ENCODE measurements at places on chromosomes 1 and 21.

GRCh38 chr1:207962716-207963426 is 51.9 kb upstream of the CD34 start:
- DNase-seq = no peak

DNA sequence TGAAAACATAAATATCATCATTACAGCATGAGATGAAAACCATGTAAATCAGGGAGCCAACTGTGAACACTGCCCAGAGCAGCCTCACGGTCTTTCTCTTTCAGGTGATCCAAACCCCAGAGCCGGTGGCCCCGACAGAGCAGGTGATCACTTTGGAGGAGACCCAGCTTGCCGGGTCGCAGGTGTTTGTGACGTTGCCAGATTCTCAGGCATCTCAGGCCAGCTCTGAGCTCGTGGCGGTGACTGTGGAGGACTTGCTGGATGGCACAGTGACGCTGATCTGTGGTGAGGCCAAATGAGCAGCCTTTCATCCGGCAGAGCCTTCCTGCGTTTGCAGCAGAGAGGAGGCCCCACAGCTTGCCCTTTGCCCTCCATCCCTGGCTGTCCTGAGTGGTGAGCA is 37.2 kb upstream of the EPHA8 start:
- DNase-seq = no peak

DNA sequence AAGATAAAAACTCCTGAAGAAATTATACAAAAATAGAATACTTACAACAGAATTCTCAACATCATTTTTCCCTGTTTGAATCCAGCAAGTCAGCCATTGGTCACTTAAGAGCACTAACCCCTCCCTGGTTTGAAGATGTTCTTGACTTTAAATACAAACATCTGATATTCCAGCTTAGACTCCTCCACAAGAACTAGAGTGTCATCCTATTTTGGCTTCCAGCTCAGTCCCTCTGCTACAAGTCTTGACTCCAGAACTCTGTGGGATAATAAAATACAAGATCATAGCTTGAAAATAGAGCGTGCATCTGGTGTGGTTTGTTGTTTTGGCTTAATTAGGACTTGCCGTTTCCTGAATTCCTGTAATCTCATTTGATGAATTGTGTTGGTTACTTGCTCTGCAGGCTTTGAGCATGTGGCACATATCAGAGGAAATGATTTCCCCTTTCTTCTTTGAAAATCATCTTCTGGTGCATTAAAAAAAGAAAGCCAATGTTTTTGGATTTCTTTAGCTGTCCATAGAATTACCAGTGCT is 63.7 kb upstream of the DPT start:
- DNase-seq = no peak

- DNase-seq = no peak
These were observed 8.2 kb upstream of the IRF2BP2 start for GRCh38 chr1:234617986-234618736.

DNA sequence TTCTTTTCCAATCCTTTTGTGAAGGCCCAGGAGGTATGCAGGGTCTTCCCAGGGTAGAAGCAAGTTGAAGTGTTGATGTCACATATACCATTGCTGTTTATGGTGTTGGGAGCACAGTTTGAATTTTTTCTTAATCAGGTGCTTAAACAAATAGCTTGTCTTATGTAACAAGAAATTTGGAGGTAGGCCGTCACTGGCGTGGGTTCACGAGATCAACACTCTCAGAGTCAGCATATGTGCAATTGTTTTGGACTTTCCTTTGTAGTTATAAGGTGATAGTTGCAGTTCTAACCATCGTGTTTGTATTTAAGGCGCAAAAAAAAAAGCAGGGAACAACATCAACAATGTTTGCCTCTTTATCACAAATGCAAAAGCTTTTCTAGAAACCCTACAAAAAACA is 13.3 kb downstream of the FNBP1L start:
- no peak for DNase-seq

DNA sequence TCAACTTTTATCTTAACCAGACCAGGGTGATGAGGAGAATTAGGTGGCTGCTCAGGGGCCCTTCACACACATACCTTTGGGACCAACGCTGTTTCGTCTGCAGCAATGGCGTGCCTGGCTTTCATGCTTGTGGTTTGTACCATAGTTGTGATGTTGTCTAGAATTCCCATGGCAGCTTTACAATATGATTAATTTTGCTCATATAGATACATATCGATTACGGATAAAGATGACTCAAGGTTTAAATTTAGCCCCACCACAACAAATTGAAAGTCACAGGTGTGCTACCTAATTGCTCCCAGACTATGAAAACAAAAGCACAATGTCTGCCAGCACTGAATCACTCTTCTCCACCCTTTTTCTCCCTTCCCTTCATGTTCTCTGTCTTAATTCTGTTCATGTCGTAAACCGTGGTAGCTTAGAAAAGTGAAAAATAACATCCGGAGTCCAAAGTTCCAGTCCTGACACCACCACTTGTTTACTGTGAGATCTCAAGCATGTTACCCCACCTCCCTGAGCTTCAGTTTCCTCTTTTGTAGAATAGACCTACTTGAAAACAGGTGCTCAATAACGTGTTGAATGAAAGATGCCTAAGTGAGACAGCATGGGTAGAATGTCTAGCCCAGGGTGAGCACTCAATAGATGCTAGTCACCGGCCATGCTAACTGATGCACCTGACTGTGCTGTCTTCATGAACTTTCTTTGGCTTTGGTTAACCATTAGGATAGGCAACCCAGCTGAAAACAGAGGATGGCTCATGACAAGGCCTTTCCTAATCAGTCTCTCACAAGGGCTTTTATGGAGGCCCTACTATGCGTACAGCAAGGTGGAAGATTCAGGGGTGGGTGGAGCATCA is 22.1 kb upstream of the JUN start:
- DNase-seq = no peak

DNA sequence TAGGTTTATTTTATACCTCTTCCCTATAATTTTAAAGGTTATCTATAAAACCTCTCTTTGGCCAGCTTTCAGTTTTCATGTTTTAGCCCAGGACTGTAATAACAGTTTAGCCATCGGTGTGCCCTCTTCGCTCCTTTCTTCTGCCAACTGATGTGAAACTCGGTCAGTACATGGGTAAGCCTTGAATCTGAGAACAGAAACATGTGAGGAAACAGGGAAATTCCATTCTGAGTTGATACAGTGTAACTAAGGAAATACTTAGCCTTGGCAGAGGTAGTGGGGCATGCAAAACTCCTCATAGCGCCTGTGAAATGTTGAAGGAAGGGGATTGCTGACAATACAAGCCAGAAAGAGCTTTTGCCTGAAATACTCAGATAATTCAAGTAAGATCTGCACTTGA is 465.2 kb downstream of the NCAM2 start:
- no peak for DNase-seq

DNA sequence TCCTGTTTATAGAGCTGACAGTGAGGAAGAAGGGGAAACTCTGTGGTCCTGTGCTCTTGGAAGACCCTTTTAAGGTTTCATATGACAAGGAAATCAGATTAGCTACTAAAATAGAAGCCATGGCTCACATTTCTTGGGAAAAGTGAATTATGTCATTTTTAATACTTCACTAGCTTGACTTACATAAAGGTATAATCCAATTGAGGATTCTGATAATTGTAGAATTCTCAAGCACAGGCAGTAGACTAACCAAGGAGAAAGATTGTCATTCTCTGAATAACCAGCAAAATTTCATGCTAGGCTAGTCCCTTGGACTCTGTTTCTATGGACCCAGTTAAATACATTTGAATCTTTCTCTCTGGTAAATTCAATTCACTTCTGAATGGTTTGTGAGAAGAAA is 613.0 kb upstream of the BEND5 start:
- DNase-seq = no peak

GRCh38 chr1:215160351-215160750 is 77.8 kb downstream of the KCNK2 start:
- DNase-seq = no peak

Measured in amniotic stem cell (primary cell).